ENCODE measurements at places on chromosomes 13 and 19.
A peak's percentile ranks its signal among the peaks of the same experiment; 100 is the strongest.

GRCh38 chr19:39602224-39602623, at the start of gene LGALS13:
Gene LGALS13 (plus strand): TSS chr19:39602524. CDS start chr19:39602569, 45 bp downstream.
- H3K27me3 ChIP-seq = peaks cover 57% of the 10 kb centered on the region
- H3K4me3 ChIP-seq = no peak within 1 kb of the TSS
- H3K36me3 ChIP-seq = no peaks in the 10 kb centered on the region
- no peaks in the 10 kb centered on the region for H3K4me1 ChIP-seq

GRCh38 chr19:48656840-48657474, 11.0 kb upstream of the CA11 start:
- H3K4me1 ChIP-seq = peaks cover 7% of the 10 kb centered on the region
- no peaks in the 10 kb centered on the region for H3K27me3 ChIP-seq
- no peak overlapping the region for H3K4me3 ChIP-seq
- no peak for DNase-seq
- no peaks in the 10 kb centered on the region for H3K36me3 ChIP-seq
- no peak overlapping the region for H3K27ac ChIP-seq

DNA sequence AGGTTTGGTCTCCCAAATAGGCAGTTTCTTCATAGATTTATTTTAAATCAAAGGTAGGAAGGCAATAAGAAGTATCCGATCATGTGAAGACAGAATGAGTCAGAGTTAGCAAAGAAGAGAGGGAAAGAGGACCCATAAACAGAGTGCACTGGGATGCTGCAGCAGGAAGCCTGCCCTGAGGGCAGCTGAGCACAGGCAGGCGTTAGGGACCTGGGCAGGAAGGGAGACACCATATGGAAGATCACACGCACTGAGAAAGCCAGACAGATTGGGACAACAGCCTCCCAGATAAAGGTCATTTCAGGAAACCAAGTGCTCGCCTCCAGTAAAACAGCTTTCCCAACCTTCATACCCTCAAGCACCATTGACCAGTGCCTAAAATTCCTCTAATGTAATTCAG, 598.0 kb downstream of the EFNB2 start:
- H3K27me3 ChIP-seq = peaks cover 6% of the 10 kb centered on the region
- H3K4me1 ChIP-seq = no peaks in the 10 kb centered on the region
- no peaks in the 10 kb centered on the region for H3K36me3 ChIP-seq
- no peak for DNase-seq
- H3K27ac ChIP-seq = no peak overlapping the region

- no peaks in the 10 kb centered on the region for H3K27me3 ChIP-seq
- peaks cover 20% of the 10 kb centered on the region for H3K36me3 ChIP-seq
These were observed 38.4 kb downstream of the PIBF1 start for GRCh38 chr13:72820156-72820897.

- no peak overlapping the region for H3K27ac ChIP-seq
- DNase-seq = no peak
- H3K4me3 ChIP-seq = no peak overlapping the region
These were observed 27.4 kb downstream of the EFNA2 start for GRCh38 chr19:1312767-1313694.

GRCh38 chr13:20566468-20566897, 474 bp upstream of the IFT88 start:
- H3K27ac ChIP-seq = peak overlapping the region; percentile 94
- no peaks in the 10 kb centered on the region for H3K27me3 ChIP-seq
- no peak for DNase-seq
- H3K4me1 ChIP-seq = peaks cover 27% of the 10 kb centered on the region

DNA sequence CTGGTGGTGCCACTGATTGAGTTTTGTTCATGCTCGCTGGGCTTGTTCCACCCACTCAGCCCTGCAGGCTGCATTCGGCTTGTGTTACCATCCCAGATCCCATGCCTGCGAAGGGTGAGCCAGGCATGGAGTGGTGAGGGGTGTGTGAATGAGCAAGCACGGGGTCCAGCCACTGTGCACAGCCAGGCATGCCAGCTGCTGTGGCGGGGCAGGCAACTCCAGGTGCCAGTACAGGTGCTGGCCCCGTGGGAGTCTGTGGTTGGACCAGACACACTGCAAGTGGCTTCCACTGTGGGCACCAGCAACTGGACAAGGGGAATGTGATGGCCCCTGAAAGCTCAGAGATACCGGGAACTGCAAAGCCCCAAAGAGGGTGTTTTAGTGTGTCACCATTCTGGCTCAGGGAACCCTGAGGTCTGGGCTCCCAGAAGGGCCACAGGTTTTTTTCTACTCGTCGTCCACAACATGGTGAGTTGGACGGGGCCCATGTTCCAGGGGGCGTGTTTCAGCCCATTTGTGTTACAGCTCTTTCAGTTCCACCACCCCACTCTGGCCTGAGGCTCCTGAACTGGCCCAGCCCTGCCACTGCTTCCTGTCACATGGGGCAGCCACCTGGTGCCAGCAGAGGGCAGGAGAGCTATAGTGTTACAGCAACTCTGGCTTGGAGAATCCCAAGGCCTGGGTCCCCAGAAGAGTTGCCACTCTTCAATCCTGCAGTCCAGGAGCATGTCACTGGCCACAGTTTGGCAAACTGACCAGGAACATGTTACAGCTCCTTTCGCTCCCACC, 217.0 kb upstream of the OBI1 start:
- no peak overlapping the region for H3K4me3 ChIP-seq
- no peaks in the 10 kb centered on the region for H3K36me3 ChIP-seq
- no peak overlapping the region for H3K27ac ChIP-seq
- peaks cover 3% of the 10 kb centered on the region for H3K27me3 ChIP-seq
- no peak for DNase-seq
- no peaks in the 10 kb centered on the region for H3K4me1 ChIP-seq

- H3K36me3 ChIP-seq = peaks cover 4% of the 10 kb centered on the region
- H3K27me3 ChIP-seq = no peaks in the 10 kb centered on the region
- peaks cover 27% of the 10 kb centered on the region for H3K4me1 ChIP-seq
- H3K27ac ChIP-seq = no peak overlapping the region
- no peak for DNase-seq
These were observed 2.9 kb upstream of the CCDC9 start for GRCh38 chr19:47253467-47253881.

GRCh38 chr13:22175241-22175640, 504.4 kb downstream of the FGF9 start:
- DNase-seq = no peak
- no peak overlapping the region for H3K27ac ChIP-seq
- H3K4me3 ChIP-seq = no peak overlapping the region
- H3K4me1 ChIP-seq = no peaks in the 10 kb centered on the region
- H3K36me3 ChIP-seq = peaks cover 12% of the 10 kb centered on the region

DNA sequence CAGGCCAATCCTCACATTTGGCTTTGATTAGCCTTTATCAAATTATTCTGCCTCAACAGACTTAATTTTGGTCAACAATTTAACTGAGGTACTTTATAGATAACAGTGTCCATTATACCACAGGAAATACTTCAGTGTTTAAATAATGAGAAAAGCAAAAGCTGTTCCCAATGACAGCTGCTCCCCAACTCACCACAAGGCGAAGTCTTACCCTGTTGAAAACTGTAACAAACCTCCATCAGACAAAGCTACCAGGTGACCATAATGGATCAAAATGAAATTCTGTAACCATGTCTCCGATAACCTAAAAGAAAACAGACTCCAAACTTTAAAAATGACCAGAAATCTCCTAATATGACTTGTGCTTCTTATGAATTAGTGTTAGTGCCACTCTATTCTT, 50.3 kb downstream of the ZNF44 start:
- H3K27me3 ChIP-seq = no peaks in the 10 kb centered on the region
- no peak overlapping the region for H3K27ac ChIP-seq
- no peak for DNase-seq
- H3K4me1 ChIP-seq = no peaks in the 10 kb centered on the region
- H3K4me3 ChIP-seq = no peak overlapping the region

- peaks cover 1% of the 10 kb centered on the region for H3K36me3 ChIP-seq
- DNase-seq = no peak
- H3K4me3 ChIP-seq = no peak overlapping the region
- no peak overlapping the region for H3K27ac ChIP-seq
These were observed 1288.9 kb upstream of the SLC10A2 start for GRCh38 chr13:104355041-104355670.

DNA sequence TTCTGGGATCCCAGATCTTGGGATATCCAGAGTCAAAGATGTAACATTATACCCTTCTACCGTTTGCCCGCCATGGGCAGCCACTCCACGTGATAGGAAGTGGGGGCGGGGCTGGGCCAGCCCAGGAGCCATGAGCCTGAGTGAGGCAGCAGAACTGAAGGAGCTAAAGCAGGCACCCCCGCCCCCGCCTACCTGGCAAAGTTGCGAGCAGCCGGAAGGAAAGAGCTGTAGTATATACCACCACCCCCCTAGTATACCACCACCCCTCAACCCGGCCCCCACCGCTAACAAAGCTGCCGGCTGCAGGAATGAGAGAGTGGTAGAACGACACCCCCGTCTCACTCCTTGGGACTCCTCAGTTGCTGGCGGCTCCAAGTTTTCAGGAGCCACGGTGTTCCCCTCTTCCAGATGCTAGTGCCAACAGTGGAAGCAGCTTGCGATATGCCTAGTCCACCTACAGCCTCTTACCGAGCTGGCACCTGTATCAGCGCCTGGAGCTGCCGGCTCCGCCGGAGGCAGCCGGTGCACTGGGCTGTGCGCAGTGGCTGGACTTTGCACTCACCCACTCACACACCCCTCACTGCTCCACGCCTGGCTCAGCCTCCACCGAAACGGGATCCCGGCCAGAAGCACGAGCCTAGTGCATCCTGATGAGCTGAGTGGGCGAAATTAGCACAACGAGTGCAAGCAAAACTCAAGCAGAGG, 230.7 kb upstream of the PRR20A start:
- no peaks in the 10 kb centered on the region for H3K27me3 ChIP-seq
- no peak overlapping the region for H3K27ac ChIP-seq
- no peak overlapping the region for H3K4me3 ChIP-seq

- DNase-seq = no peak
- H3K27me3 ChIP-seq = peaks cover 20% of the 10 kb centered on the region
- no peak overlapping the region for H3K4me3 ChIP-seq
- peaks cover 6% of the 10 kb centered on the region for H3K4me1 ChIP-seq
- H3K27ac ChIP-seq = no peak overlapping the region
- H3K36me3 ChIP-seq = no peaks in the 10 kb centered on the region
These were observed 25.3 kb downstream of the FBXO27 start for GRCh38 chr19:39007096-39007495.
